ENCODE measurements at places on chromosomes 1 and 21.

GRCh38 chr1:178749581-178750166 is 24.6 kb downstream of the RALGPS2 start:
- no peak for DNase-seq

DNA sequence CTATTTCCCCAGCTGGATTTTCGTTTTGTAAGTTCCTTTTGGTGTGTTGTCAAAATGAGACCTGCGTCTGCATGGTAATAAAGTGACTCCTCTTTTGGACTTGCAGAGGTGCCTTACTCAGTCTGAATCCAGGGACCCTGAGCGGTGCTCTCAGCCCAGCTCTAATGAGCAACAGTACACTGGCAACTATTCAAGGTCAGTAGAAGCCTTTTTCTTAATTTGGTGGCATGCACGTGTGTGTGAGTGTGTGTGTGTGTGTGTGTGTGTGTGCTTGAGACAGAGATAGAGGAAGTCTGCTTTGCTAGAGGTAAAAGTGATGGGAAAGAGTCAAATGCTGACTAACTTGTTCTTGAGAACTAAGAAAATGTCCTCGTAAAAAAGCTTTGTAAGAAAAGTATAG is 105.4 kb downstream of the CD247 start:
- DNase-seq: no peak

- no peak for DNase-seq
Observed at GRCh38 chr1:30046751-30047150, 676.6 kb downstream of the MATN1 start.

GRCh38 chr1:240687820-240688219 is 75.9 kb upstream of the GREM2 start:
- DNase-seq: no peak

GRCh38 chr1:94463056-94463764 is 45.0 kb downstream of the ABCD3 start:
- DNase-seq: no peak

Measured in substantia nigra (tissue), 51 donors.